ENCODE measurements at places on chromosomes 3 and 15. TPM values are rescaled to one million over a fixed set of nuclear protein-coding genes. Genes with fewer than 3 reads are reported as not detected.

SOX14 gene
- total RNA-seq = not detected

RBP2 gene
- total RNA-seq = not detected

MCTP2 gene
- 3.9 TPM for total RNA-seq

GOLGA6A gene
- not detected for total RNA-seq

CFAP100 gene
- not detected for total RNA-seq

SAMMSON gene
- not detected for total RNA-seq

ANO10 gene
- 27.2 TPM for total RNA-seq

CCK gene
- total RNA-seq = not detected

C3orf49 gene
- total RNA-seq = not detected

SIDT1 gene
- total RNA-seq = not detected

WDR73 gene
- total RNA-seq = 38.0 TPM

TRPM7 gene
- 92.6 TPM for total RNA-seq
